ENCODE measurements at places on chromosomes 7 and 10. TPM values are rescaled to one million over a fixed set of nuclear protein-coding genes. Genes with fewer than 3 reads are reported as not detected.

Gene PROSER2
- total RNA-seq, result 1.3 TPM

Gene TRIM73
- 0.20 TPM for total RNA-seq

Gene DNAJB12
- 23.1 TPM for total RNA-seq

Gene SRRM3
- 8.5 TPM for total RNA-seq

Gene HOXA7
- 7.1 TPM for total RNA-seq

Gene CALHM1
- total RNA-seq, result not detected

Gene HTR5A
- not detected for total RNA-seq

Gene SMKR1
- not detected for total RNA-seq

Gene THSD7A
- total RNA-seq, result not detected

Gene PRR15
- total RNA-seq, result not detected

Gene SPDYE8
- not detected for total RNA-seq

Gene GFRA1
- total RNA-seq, result 0.37 TPM

Gene PKD1L1
- total RNA-seq, result 0.14 TPM

Gene CALCR
- total RNA-seq, result not detected

Gene ANXA11
- 99.7 TPM for total RNA-seq
